Cerebellum (tissue), 4 donors: ENCODE measurements at places on chromosomes 12 and 14.
A peak's percentile ranks its signal among the peaks of the same experiment; 100 is the strongest.

GRCh38 chr12:6534945-6535696, 804 bp downstream of the GAPDH start:
- DNase-seq, result peak; percentile 75

GRCh38 chr12:50550530-50551223, 45.9 kb downstream of the DIP2B start:
- no peak for DNase-seq

DNA sequence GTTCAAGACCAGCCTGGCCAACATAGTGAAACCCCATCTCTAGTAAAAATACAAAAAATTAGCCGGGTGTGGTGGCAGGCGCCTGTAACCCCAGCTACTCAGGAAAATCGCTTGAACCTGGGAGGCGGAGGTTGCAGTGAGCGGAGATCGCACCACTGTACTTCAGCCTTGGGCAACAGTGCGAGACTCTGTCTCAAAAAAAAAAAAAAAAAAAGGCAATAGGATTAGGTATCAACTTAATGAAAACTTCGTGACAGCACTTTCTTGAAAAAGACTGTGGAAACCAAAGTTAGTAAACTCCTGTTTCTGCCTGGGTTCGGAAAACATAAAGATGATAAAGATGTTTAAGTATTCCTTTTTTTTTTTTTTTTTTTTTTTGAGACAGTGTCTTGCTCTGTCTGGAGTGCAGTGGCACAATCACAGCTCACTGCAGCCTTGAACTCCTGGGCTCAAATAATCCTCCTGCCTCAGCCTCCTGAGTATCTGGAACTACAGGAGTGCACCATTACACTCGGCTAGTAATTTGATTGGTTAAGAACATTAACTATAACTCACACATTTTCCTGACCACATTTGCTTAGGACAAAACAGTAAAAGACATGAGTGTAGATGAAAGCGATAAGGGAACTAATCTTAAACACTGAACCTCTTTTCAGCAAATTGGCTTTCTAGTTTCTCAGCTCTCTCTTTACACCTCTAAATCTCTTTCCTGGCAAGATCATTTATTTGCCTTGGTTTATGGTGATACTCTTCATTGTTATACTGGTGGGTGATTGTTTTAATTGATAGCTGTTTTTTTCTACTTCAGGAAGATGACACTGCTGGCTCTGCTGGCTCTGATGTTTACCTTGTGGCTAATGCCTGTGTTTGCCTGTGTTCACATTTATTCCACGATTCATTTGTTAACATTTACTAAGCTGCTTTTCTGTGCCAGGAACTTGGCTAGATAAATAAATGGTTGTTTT, 15.8 kb downstream of the HIF1A start:
- no peak for DNase-seq

- no peak for DNase-seq
Observed at GRCh38 chr14:64983439-64984310, 3.0 kb upstream of the FNTB start.

GRCh38 chr12:103547929-103548328, 39.1 kb upstream of the STAB2 start:
- no peak for DNase-seq
